CD4-positive, alpha-beta memory T cell (primary cell): ENCODE measurements at places on chromosomes 3 and 15. TPM values are rescaled to one million over a fixed set of nuclear protein-coding genes. Genes with fewer than 3 reads are reported as not detected.
A peak's percentile ranks its signal among the peaks of the same experiment; 100 is the strongest.

- H3K36me3 ChIP-seq = no peaks in the 10 kb centered on the region
- no peaks in the 10 kb centered on the region for H3K4me1 ChIP-seq
- no peaks in the 10 kb centered on the region for H3K27me3 ChIP-seq
Measured at GRCh38 chr15:52076889-52077781, 35.4 kb downstream of the BCL2L10 start.

- H3K4me1 ChIP-seq = no peaks in the 10 kb centered on the region
- H3K4me3 ChIP-seq = no peak overlapping the region
- no peak for DNase-seq
Measured at GRCh38 chr3:36058404-36059030, 321.8 kb upstream of the STAC start.

DNA sequence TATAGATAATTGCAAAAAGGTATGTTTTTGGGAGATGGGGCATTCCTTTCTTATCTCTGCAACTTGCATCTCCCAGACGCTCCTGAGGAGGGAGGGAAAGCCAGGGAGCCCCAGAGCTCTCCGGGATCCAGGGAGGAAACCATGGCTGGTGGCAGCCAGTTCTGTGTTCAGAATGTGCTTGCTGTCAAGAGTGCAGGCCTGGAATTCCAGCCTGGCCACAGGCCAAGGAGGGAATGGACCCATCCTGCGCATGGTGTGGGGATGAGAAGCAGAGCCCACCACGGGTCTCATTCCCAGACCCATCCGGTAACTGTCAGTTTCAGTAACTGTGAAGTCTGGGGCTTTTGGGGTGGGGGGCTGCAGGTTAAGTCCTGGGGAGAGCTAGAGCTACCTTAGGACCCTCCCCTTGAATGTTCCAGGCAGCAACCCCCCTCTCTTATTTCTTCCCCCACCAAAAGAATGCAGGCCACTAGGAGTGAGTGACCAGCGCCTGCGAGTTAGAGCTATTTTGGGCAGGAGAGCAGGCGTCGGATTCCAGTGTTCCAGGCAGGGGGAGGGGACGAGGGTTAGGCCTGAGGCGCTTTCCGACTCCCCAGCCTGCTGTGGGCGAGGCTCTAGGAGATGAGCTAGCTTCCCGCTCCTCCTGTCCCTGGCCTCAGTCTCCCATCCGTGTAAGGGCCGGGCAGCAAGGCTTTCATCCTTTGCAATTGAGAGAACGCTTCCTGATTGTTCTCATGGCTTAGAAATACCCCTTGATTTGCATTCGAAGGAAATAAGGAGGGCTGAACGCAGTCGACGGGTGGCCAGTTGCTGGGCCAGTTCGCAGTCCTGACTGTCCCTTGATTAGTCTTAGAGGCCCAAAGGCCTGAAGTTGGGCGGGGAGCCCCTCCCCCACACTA, 781 bp upstream of the DAG1 start:
- peaks cover 26% of the 10 kb centered on the region for H3K4me1 ChIP-seq
- peak overlapping the region; percentile 69 for H3K27ac ChIP-seq
- H3K27me3 ChIP-seq = no peaks in the 10 kb centered on the region
- no peak for DNase-seq
- peak overlapping the region; percentile 89 for H3K4me3 ChIP-seq

Gene AMT
- 6.4 TPM for total RNA-seq

GRCh38 chr3:6806991-6807390, 53.9 kb upstream of the GRM7 start:
- H3K36me3 ChIP-seq = no peaks in the 10 kb centered on the region
- H3K4me1 ChIP-seq = no peaks in the 10 kb centered on the region
- H3K4me3 ChIP-seq = no peak overlapping the region
- no peaks in the 10 kb centered on the region for H3K27me3 ChIP-seq
- H3K27ac ChIP-seq = no peak overlapping the region

GRCh38 chr3:64122476-64122875, 99.2 kb upstream of the PSMD6 start:
- no peak for DNase-seq
- no peaks in the 10 kb centered on the region for H3K27me3 ChIP-seq
- no peaks in the 10 kb centered on the region for H3K36me3 ChIP-seq
- no peak overlapping the region for H3K4me3 ChIP-seq
